T-helper 17 cell (primary cell): ENCODE measurements at places on chromosomes 2 and 18.

DNA sequence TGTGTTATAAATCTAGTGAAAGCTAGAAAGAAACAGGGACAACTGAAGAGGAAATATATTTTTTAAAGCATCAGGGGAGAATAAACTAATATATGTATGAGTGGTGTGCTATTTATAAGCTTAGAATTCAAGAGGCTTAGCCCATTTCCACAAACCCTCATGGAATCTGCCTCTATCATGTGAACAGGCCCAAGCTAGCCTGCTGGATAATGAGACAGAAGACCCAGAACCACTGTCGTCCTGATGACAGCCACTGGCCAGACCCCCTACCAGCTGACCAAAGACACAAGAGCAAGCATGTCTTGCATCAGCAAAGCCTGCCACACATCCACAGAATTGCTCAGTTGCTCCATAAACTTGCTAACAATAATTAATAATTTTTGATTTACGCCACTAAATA is 382.3 kb upstream of the NXPH2 start:
- no peak for DNase-seq

DNA sequence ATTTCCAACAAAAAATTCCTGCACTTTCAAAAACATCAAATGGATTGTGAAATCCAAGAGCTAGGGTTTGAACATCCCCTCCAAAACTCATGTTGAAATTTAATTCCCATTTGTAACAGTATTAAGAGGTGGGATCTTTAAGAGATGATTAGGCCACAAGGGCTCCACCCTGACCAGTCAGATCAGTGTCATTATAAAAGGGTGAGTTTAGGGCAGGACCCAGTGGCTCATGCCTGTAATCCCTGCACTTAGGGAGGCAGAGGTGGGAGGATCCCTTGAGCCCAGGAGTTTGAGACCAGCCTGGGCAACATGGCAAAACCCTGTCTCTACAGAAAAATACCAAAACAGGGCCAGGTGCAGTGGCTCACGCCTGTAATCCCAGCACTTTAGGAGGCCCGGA is 8.9 kb downstream of the GTF3C2 start:
- DNase-seq: no peak

- DNase-seq: no peak
Measured at GRCh38 chr18:79070486-79070885, 1.3 kb downstream of the ATP9B start.

DNA sequence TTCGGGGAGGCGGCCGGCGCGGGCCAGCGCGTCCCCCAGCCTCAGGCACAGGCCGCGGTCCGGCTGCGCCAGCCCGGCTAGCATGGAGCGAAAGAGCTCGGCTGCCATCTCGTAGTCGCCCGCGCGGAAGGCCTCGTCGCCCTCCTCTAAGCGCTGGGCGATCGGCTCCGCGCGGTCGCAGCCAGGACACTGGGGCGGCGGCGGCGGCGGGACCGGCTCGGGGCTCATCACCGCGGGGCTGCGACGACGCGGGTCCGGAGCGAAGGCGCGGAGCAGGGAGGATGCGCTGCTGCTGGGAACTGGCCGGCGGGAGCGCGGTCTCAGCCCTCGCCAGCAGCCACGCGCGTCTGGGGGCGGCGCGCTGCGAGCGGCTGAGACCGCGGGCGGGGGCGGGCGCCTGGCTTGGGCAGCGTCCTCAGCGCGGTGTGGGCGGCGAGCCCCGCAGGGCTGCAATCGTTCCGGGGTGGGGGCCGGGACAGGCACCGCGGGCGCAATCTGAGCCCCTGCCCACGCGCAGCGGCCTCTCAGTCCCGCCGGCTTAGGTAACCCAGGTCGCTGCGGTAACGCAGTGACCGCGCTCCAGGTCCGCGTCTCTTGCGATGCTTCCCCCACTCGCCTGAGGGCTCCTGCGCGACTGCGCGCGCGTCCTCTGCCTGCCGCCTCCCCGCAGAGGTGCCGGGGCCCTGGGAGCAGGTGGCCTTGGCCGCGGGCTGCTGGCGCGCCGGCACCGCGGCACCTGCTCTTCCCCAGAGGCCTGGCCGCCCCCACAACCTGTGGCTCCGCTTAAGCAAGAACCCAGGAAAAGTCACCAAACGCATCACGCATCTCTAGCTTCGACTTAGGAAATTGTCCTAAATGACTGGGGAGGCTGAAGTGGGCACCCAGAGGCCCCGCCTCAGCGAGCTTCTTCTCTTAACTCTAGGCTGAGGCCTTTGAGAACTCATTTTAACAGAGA is at the start of gene LONRF2:
Gene LONRF2 (minus strand): TSS at position 636 of the 955 bp plus-strand sequence. CDS start 408 bp downstream, at position 228.
- no peak for DNase-seq

DNA sequence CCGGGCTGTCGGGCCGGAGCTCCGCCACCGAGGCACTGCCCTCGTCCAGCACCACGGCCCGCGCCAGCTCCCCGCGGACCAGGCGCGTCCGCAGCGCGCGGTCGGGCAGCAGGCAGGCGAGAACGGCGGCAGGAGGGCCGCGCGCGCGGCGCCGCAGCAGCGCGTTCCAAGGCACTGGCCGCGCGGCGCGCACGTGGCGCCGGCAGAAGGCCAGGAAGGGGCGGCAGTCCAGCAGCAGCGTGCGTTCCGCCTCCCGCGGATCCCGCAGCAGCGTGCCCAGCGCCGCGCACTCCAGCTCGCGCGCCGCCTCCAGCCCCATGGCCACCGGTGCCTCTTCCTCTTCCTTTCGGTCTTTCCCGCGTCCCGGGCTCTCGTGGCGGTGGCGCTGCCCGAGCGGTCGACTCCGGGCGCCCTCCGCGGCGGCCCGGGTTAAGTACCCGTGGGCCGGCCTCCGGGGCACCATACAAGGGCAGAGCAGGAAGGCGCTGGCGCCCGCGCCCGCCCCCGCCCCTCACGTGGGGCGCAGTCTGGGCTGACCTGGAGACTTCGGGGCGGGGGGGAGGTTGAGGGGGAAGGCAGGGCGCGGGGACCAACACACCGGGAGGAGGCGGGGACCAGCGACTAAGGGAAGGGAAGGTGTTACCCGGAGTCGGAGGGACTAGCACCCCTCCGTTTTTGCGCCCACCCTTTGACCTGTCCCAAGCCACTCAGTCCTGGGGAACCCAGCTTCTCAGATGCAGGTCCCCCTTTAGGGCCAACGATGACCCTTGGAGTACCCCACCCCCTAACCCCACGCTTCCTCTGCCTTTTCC is at the start of gene DUSP2:
Gene DUSP2 (minus strand): TSS at position 405 of the 812 bp plus-strand sequence. CDS start 86 bp downstream, at position 319.
- peak; percentile 87 for DNase-seq

DNA sequence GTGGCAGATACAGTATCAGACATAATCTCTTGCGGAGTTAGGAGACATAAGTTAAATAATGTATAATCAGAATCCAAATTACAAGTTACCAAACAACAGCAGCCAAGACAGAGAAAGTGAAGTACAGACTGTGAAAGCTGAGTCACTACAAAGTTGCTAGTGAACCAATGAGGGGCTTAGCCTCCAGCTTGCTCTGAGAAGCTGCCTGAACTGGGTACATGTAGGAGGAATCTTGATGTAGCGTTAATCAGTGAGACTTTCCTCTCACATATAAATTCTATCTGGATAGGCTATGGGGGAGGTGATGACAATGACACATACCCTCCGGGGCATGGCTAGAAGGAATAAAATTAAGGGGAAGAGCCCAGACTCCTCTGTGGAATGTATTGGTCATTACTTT is 1234.3 kb upstream of the DDX18 start:
- no peak for DNase-seq

DNA sequence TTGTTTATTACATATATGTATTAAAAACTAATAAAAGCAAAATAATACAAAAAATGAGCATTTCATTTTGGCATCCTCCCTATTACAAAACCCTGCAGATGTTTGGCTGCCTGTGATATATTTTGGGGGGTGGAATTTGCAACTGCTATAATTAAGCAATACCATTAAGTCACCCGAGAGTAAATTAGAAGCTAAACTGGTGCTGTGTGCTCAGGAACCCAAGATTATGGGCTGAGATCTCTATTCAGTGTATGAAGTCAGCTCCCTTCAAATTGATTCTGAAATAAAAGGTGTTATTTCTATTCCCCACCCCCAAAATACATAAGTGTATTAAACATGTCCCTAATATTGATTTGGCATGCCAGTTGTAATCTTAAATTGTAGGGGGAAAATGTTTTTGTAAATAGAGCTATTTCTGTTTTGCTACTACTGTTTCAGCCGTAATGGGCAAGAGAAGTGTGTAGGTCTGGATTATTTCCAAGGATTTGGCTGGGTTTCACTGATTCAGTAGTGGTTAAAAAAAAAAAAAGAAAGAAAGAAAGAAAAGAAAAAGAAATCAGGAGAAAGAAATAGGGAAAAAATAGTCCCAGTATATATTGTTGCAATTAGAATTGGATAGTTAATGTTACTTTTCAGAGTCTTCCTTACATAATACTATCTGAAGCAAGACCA is 110.9 kb downstream of the SS18 start:
- no peak for DNase-seq
